ENCODE measurements at places on chromosomes 1 and 21.

DNA sequence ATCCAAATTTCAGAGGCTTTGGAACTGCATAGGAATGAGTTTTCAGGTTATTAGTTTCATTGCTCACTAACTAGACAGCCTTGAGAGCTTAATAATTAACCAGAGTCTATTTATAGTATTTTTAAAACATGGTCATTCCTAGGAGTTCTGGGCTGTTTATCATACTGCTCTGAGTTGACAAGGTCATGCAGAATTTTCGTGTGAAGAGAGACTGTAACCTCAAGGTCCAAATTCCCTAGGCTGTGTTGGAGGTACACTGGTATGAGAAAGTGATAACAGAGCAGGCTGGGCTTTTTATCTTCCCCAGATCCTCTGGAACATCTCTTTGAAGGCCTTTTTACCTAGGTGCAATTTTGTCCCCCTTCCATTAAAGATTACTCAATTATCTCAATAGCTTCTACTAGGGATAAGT lies 736.3 kb downstream of the LTN1 start:
- no peak for DNase-seq

DNA sequence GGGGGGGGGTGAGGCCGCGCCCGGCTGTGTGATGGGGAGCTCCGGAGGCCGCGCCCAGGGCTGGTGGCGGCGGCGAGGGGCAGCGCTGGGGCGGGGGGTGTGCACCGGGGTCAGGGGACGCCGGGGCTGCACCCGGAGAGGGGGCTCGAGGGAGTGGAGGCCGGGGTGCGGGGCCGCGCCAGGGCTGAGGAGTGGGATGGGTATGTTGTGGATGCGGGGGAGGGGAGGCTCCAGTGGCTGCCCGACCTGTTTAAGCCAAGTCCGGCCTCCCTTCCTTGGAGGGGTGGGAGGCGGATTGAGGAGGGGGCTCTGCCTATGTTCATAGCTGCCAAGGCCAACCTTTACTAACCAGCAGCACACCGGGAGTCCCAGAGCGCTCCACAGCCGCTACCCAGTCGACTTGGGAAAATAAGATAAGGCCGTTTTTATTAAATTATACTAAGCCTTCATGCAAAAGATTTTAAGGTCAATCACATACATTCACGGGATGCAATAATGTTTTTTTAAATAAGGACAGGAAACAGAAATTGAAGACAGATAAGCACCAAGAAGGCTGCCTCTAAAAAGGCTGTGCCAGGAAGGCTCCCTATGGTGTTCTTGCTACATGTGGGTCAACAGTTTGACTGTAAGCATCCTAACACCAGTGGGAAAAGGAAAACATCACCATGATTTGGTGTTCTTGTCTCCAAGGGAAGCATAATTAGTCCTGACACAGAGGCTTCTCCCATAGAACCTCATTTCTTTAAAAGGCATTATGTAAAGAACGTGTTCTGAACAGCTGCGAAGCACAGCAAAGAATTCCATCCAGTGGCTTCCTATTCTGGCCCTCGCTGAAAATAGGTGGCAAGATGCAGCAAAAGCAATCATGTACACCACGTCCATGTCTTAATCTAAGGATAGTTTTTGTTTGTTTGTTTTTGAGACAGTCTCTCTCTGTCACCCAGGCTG lies 626 bp upstream of the HLCS start:
- DNase-seq: no peak

DNA sequence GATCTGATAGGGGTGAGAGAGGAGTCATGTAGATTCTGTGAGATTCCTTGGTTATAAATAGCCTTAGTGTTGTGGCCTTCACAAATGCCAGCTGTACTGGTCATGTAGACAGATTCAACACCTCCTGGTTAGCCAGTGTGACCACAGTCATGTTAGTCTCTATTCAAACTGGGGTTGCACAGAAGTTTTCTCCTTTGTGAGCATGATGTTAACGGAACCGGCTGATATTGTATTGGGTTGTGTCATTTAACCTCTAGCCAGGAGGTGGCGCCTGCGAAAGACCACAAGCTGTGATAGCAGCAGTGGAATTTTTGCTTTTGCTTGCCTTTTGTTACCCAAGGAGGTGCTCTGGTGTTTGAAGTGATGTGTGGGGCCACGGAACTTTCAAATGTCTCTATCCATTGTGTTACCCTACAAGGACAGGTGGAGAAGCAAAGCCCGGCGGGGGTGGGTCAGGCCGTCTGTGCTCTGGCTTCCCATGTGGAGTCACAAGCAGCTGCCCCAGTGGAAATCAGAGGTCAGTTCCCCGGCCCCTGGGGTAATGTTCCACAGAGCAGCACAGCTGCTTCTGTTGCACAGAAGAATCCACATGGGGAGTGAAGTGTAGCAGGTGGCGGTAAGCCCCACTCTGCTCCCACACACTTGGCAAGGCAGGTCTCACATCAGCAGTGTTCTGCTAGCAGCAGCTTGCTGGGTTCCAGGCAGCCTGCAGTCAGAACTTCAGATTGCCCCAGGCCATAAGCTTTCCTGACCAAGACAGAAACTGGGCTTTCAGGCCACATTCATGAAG lies 112.6 kb downstream of the ADAMTS1 start:
- DNase-seq: no peak

DNA sequence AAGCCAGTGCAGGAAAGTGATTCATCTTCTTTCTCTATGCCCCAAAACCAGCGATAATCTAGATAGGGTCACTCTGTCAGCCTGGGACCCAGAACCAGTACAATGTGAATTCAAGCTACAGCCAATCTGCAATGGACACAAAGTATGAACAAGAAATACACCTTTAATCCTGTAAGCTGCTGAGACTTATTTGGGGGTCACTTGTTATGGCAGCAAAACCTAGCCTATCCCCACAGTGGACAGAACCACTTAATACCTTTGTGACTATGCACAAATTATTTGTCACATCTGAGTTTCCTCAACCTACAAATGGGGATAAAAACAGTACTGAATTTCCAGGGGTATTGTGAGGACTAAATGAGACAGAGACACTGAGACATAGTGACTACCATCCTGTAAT lies 50.0 kb downstream of the TMCO4 start:
- no peak for DNase-seq

GRCh38 chr1:156162430-156163037 lies 9.1 kb downstream of the SEMA4A start:
- DNase-seq: no peak

GRCh38 chr1:109497449-109498160 lies 3.7 kb downstream of the CYB561D1 start:
- DNase-seq: no peak

GRCh38 chr1:170530972-170531757 lies 801 bp upstream of the GORAB start:
- no peak for DNase-seq

DNA sequence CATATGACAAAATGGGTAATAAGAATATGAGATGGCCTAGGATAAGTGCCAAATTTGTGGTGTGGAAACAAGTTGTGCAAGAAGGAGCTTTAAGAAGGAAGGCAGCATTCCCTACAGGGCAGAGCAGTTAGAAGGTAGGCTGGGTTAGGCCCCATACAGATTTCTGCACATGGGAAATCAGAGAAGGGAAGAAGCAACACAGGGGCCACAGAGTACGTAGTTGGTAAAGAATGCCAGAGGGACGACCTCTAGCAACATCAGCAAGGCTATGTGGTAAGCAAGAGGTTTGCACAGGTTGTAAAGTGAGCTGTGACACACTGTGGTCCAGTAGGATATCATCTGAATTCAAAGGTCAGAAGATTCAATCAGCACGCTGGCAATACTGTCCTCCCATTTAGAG lies 765.6 kb upstream of the B3GALT2 start:
- no peak for DNase-seq

DNA sequence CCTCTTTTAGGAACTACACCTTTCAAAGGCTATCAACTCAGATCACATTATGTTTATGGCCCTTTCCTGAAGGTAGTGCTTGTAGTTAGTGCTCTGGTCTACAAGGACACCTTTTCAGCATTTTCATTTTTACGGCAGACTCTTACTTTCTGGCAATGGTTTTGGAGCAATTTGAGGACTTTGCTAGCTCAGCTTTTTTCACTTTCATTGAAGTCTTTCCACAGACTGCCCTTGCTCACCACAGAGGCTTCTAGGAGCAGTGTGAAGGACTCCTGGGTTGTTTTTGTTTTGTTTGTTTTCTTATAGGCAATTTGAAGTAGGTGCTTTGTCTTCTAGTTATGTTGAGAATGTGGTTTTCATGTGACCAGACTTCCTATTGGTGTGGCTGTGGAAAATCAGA lies 43.1 kb downstream of the CD55 start:
- no peak for DNase-seq

- DNase-seq: no peak
Measured at GRCh38 chr21:36097427-36098181, 27.8 kb downstream of the CBR1 start.

- DNase-seq: no peak
Measured at GRCh38 chr21:44513389-44514217, 26.4 kb downstream of the KRTAP10-1 start.

- DNase-seq: peak; percentile 13
Measured at GRCh38 chr1:110783292-110783918, 89.5 kb upstream of the CD53 start.

DNA sequence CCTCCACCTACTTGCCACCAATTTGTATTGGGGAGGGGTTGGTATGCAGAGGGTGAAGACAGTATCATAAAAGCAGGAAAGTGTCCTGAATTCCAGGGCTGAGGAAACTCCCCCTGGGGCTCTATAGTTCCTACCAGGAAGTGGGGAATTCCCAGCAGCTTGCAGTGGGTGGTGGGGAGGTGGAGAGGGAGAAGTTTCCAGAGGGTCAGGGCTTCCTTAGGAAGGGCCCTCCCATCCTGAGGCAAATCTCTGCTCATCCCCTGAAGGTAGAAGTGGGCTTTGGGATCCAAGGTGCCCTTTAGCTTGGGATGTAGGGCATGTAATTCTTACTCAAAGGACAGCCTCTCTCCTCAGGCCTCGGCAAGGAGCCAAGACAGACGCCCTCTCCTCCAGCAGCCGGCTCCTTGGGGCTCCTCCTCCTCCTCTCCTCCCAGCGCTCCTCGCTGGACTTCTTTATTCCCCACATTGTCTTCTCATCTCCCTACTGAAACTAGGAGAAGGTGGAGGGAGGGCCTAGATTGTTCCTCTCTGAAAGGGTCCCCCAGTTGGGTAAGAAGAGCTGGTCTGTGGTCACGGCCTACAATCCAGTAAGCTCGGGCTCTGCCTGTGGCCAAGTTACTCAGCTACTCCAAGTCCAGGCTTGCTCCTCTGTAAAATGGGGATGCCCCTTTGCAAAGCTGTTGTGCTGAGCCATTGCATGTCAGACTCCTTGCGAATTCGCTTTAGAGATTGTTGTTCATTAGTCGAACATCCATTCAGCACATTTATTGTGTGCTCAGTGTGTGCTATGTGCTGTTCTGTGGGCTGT lies 17.9 kb upstream of the CSF1 start:
- no peak for DNase-seq

DNA sequence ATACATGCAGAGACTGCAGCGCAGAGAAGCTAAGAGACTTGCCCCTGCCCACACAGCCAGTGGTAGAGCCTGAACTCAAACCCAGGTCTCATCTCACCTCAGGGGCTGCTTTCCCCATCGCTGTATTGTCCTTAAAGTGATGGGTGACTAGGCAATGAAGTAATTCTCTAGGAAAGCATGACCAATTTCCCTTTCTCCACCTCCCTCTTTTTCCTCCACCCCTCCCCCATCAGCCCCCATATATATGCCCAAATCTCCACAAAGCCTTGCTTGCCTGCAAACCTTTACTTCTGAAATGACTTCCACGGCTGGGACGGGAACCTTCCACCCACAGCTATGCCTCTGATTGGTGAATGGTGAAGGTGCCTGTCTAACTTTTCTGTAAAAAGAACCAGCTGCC lies at the start of gene IL24:
IL24 (plus strand) TSS at position 269 of the 400 bp plus-strand sequence. CDS start 390 bp downstream, outside the sequence.
- DNase-seq: no peak

GRCh38 chr1:232579958-232580941 lies 49.7 kb downstream of the SIPA1L2 start:
- no peak for DNase-seq

- DNase-seq: no peak
Measured at GRCh38 chr1:64183395-64184002, 19.9 kb upstream of the UBE2U start.

GRCh38 chr1:205989786-205990185 lies 13.4 kb downstream of the RAB7B start:
- no peak for DNase-seq

- no peak for DNase-seq
Measured at GRCh38 chr1:100455478-100456072, 82.4 kb upstream of the GPR88 start.

- DNase-seq: no peak
Measured at GRCh38 chr21:35829067-35829466, 231.3 kb downstream of the SETD4 start.

- no peak for DNase-seq
Measured at GRCh38 chr1:206714331-206715058, 29.8 kb downstream of the MAPKAPK2 start.

GRCh38 chr1:201640624-201641023 lies 101.7 kb downstream of the NAV1 start:
- DNase-seq: no peak

DNA sequence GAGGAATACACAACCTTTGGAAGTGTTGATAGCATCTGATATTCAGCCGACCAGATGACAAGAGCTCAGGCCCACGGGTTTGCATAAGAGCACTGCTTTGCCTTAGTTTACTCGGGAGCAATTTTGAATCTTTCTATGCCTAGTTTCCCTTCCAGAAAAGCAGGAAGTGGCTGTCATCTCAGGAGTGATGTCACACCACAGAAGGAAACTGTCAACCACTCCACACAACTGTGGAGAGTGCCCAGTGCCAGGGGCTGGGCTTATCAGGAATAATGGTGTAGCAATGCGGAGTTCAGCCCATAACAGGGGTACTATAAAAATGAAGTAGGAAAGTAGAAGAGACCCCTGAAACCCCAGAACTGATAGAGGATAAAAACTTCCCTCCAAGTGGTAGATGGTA lies 28.4 kb downstream of the NTPCR start:
- DNase-seq: no peak

- peak; percentile 18 for DNase-seq
Measured at GRCh38 chr1:224300346-224300745, 29.6 kb downstream of the NVL start.

- no peak for DNase-seq
Measured at GRCh38 chr1:109643385-109644230, 12.3 kb upstream of the GSTM4 start.

DNA sequence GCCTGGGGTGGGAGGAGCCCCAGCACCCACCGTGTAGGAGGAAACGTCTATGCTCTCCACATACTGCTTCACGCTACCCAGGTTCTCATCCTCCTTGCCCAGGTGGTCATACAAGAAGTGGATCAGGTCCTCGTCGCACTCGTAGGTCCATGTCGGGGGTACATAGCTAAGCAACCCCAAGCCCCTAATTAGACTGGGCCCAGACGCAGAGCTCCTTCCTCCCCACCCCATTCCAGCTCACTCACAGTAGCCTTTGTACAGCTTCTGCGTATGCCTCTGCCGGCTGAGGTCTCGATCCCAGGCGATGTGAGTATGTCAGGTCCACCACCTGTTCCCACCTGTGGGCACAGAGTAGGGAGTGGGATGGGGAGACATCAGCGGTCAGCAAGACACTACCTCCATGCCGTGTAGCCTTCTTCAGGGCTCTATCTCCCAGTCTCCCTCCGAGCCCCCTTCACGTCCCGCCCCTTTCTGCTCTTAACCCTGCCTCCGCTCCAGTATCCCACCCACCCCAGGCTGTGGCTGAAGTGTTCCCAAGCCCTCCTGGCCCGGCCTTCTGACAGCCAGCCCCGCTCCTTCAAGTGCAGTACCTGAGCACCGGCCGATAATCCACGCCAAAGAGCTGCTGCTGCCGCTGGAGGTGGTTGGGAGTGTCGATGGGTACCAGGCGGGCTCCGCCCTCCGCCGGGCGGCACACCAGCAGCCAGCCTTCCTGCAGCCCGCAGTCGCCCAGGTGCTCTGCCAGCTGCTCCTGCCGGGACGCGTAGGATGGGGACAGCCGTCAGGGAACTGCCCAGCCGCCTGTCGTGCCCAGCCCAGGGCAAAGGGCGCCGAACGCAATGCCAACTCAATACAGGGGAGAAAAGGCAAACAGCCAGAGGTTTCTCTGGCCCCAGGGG lies 919 bp downstream of the HECTD3 start:
- no peak for DNase-seq

All from 8988T (cell line).